ENCODE measurements at places on chromosomes 5 and 9.

DNA sequence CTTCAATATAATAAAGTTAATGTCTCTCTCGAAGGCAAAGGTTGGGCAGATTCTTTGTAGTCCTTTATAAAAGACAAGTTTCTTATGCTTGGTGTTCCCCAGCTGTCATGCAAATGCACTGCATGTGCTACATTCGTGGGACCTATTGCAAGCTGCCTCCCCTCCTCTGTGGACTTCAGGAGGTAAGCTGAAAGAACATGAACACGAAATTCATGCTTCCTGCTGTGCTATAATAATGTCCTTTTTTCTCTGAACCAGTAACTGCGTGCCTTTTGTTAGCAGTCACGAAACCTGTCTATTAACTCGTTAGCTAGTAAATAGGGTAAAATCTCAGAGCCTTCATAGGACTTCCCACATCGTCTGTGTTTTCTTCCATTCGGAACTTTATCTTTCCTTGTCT, 363.5 kb downstream of the CDH9 start:
- DNase-seq = peak; percentile 87

- no peak for DNase-seq
Observed at GRCh38 chr5:128074171-128074570, 9.4 kb upstream of the SLC12A2 start.

- DNase-seq = peak; percentile 19
Observed at GRCh38 chr9:115008536-115009270, 78.3 kb upstream of the TNFSF8 start.

DNA sequence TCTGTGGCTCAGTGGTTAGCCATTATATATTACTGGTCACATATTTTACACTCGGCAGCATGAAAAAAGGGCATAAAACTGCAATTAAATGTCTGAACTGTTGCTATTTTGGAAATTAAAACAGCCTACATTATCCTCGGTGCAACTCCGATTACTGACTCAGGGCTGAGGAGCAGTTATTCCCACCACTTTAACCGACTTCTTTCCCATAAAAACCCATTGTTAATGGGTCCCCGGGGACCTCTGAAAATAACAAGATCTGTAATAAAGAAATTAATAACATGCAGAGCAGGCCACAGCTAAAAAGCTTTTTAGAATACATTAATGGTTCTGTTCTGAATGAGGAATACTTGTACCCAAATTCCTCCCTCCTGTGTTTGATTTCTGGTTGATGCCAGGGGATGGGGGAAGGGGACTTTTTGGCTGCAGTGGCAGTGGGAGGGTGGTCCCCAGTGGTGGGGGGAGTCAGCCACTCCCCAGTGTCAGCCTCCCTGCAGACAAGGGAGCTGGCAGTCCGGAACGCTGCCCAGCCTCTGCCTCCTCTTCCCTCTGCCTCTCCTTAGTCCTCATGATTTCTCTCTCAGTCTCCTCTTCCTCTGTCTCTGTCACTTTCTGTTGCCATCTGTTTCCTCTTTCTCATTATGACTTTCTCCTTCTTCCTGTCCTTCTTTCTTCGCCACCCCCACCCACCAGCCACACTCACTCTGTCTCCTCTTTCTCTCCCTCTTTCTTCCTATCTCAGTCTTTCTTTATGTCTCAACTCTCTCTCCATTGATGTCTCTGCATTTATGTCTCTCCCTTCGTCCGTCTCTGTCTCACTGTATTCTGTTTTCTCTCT, 59.0 kb upstream of the ZBTB43 start:
- no peak for DNase-seq

DNA sequence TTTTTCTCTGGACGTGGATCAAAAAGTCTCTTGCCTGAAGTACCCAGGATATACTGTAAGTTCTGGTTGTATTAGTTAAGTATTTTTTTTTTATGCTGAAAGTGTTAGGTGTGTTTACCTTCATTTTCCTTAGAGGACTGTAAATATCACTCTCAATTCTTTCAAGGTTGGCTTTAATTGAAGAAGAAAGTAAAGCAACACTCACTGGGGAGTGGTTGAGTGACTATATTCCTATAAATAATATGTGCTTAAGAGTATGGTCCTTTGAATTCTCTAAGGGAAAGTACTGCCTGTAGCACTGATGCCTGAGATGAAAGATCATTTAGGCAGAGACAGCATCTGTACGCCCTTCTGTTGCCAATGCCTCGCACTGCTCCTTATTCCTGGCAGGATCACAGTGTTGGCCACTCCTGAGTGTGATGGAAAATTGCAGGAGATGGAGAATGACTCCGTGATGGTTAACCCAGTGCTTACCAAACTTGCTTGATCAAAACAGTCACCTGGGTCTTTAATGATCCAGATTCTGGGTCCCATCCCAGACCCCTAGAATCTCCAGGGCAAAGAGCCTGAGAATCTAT, 182.0 kb upstream of the MPDZ start:
- DNase-seq = peak; percentile 17

DNA sequence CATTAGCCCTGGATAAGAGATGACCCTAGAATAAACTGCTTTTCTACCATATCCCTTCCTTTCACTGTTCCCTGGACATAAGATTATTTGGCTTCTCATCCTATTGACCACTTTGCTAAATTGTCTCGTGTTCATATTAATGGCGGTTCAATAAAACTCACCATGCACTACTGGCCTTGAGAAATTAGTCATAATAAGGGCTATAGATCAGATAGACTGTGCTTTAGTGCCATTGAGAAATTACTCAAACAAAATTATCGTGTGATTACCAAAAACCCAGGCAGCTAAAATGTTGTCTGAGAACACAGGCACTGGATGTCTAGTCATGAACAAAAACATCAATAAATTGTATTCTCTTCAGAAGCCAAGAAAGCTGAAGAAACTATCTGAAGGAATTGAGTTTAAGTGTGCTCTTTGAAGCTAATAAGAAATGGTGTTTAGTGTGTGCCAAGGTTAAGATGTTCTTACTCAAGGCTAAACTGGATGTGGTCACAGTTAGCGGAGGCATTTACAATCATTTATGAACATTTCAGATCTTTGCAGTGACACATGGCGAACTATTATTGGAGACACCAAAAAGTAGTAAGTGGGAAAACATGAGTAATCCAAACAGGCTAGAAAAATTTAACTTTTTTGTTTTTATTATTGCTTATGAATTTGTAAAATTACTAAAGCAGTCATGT, 460.4 kb upstream of the RORB start:
- no peak for DNase-seq

- peak; percentile 44 for DNase-seq
Observed at GRCh38 chr9:29078063-29078666, 1504.9 kb upstream of the C9orf72 start.

DNA sequence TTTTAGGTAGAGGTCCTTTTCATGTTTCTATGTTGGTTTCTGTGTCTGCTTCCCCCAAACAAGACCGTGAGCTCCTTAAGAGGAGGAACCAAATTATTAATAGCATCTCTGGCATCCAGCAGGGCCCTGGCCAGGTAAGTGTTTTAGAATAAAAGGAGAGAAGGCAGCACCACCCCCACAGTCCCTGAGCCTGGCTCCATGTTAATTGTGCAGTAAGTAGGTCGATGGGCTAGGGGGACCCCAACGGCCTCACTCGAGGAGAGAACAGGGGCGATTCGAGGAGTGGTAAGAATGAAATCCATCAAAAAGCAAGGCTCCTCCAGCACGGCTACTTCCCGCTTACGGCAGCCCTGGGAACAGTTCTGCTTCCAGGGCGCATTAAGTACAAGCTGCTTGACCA, 67.0 kb downstream of the GABBR2 start:
- DNase-seq = no peak

- no peak for DNase-seq
Observed at GRCh38 chr9:132945186-132946130, 1.0 kb upstream of the TSC1 start.

DNA sequence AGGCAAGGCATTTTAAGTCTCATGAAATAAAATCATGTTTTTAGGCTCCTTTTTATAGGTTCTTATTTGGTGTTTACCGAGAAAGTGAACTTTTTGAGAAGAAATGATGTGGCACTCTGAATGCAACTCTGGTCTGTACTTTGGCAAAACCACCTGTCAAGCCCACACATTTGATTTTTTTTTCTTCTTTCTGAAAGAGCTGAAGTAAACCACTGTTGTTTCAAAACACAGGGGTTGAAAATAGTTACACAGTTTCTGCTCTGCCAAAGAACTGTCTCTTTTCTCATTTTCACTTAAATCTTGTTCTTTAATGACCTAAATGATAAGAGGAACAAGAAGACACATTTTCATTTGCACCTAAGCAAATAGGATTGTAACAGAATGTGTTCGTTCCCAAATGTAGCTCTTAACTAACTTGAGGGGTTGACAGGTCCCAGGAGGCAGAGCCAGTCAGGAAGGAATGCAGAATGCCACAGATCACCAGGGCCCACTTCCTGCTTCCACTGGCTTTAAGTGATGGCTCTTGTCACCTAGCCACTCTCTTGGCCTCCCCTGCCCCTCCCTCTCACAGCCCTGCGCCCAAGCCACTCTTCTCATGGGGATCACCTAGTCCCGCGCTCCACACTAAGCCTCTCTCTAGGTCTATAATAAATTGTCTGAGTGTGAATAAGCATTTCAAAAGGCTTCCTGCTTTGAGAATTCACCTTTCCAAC, 47.3 kb downstream of the MED27 start:
- DNase-seq = peak; percentile 50

DNA sequence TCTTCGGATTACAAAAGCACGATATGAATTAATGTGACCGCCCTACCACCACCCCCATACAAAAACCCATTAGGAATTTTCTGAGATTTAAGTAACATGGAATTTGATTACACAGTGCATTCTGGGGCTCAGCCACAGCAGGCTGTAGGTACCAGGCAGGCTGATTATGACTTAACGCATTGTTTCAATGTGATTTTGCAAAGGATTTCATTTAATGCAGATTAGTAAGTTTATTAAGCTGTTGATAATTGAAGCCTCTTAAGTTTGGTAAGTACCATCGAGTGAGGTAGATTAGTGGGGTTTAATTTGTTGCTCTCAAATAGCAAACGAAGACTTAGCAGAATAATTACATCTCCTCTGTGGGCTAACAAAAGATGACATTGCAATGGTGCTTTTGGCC, 240.1 kb downstream of the TRPM3 start:
- DNase-seq = no peak

- DNase-seq = peak; percentile 75
Observed at GRCh38 chr9:86246752-86247161, 12.7 kb downstream of the C9orf153 start.

GRCh38 chr5:82388181-82388580, 110.0 kb upstream of the RPS23 start:
- no peak for DNase-seq

DNA sequence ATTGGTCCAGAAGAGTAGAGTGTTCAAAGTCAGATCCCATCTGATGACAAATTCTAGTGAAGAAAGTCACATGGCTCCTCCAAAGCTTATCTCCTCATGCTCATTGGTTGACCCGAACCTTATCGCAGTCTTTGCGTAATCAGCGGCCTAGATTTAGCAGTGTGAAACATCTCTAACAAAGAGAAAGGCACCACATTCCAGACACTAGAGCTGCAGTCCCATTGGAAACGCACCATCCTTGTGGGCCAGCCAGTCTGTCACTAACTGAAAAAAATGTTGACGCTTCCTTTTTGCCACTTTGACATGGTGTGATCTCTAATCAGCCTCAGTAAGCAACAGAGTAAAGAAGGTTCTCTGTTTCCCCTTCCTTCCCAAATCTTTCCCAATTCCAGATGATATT, 458.0 kb upstream of the WWC1 start:
- no peak for DNase-seq

- DNase-seq = no peak
Observed at GRCh38 chr9:133268335-133269056, 6.5 kb downstream of the ABO start.

DNA sequence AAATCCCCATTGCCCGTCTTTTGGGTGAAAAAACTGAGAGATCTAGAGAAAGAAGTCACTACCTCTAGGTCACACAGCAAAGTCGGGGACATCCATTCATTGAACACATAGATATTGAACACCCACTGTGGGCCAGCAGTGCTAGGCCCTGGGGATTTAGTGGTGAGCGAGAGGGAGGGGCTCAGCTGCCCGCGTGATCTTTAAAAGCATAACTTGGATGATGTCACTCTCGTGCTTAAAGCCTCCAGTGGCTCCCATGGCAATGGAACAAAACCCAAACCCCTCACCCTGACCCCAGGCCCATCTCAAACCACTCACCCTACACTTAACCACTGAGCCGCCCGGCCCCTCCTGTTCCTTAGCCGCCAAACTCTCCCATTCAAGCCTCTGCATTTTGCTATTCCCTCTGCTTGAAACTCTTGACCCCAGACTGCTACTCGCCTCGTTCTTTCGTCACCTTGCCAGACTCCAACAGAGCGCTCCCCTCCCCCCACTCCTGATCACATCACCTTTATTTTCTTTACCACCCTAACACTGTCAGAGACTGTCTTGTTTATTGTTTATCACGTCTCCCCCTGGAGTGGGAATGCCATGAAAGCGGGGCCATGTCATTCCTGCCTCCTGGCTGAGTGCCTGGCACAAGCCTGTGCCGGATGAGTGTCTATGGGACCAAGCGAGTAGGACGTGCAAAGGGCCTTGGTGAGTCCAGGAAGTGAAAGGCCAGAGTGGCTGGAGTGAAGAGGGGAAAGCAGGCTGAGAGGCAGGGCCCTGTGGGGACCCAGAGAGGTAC, 710 bp upstream of the PIP5KL1 start:
- peak; percentile 88 for DNase-seq

- no peak for DNase-seq
Observed at GRCh38 chr5:118533156-118533555, 455.2 kb downstream of the DTWD2 start.

DNA sequence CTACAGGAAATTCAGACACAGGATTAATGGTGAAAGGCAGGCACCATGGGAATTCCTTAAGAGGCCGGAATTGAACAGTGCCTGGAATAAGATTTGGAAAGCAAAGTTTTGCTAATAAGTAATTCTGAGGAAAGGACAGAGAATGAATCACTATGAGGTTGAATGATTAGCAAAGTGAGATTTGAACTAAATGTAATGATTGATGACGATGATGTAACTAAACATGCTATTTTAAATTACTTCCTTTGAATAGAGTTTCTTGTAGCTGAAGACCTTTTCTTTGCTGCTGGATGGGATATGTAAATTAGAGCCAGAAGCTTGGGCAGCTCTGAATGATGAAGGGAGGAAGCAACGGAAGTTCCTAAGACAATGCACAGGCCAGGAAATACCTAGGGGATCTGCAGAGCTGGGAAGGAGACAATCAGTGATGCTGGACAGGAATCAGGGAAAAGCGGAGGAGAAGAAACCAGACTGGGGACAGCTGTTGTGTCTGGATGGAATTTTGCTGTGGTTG, 482.0 kb downstream of the PSAT1 start:
- peak; percentile 13 for DNase-seq

GRCh38 chr5:31768046-31768445, 129.1 kb downstream of the PDZD2 start:
- no peak for DNase-seq

- DNase-seq = no peak
Observed at GRCh38 chr5:30413540-30413939, 779.9 kb upstream of the CDH6 start.

DNA sequence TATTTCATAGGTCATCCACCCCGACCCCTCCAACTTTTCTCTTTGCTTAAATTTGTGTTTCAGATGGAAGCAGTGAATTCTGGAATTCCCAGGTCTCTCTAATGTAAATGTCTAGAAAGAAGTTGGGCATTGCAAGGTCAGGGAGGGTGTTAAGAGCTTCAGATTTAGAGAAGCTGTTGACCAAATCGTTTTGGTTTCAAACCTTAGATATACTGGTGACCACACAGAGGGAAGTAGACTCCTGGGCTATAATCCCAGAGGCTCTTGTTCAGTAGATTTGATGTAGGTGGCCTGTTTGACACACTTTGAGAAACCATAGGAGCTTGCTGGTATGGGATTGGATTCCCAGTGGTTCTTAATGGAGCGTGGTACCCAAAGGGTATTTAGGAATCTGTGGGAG, 137.3 kb upstream of the KLF9 start:
- no peak for DNase-seq
